ENCODE measurements at places on chromosomes 4 and X.

DNA sequence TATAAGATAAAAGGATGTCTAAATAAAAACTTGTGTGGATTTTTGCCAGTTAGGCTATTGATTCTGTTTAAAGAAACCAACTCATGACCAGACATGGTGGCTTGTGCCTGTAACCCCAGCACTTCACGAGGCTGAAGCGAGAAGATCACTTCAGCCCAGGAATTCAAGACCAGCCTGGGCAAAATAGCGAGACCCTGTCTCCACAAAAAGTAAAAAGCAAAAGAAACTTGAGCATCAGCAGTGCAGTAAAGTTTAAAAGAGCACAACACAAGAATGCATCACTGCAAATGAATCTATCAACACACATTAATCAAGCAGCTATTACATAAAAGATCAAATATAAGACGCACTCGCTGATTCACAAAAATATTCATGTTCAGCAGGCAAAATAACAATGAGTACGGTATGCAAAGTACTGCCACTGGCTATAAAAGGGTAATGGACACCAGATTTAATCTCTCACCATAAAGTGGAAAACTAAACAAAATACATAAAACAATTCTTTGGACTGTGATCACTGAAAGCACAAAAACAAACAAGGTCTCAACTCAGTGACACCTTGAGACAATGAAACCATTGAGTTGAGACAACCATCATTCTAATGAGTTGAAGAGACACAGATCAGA is 41.3 kb downstream of the LRBA start:
- no peak for DNase-seq

DNA sequence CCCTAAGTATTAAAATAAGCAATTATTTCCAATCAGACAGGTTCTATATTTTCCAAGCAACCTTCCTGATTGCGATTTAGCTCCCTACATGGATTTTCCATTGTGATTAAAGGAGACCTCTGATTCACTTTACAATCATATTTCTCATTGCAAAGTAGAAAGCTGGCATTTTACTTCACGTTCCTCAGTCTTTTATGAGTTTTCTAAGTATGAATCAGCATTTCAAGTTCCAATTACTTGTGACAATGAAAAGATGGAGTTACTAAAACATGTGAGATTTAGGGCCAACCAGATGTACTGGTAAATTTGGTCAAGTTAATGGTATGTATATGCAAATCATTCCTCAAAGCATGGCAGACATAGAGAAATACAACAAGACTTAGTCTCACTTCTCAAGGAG is 206.2 kb downstream of the KCNIP4 start:
- no peak for DNase-seq

DNA sequence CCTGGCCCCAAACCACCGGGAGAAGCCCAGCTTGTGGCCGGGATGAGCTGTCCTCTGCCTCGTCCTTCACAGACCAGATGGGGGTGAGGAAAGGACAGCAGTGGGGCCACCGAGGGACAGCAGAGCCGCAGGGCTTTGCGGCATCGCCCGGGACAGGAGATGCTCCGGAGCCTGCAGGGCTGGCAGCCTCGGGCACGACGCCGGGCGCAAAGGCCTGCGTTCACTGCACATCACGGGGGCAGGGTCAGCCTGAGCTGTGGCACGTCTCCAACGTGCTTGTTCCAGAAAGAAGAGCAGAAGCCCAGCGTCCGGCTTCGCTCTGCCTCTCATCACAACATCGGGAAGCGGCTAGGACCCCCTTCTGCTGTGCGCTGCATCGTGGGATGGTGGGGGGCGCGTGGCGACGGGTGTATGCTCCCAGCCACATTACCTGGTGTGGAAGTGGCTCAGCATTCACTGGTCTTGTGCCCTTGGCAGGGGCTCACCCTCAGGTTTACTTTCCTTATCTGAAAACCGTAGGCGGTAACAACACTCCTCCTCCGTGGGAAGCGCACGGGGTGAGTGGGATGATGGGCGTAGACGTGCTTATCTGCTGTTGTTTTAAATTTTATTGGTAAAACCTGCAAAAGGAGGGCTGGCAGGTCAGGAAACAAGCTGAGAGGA is 7.4 kb downstream of the TADA2B start:
- no peak for DNase-seq

GRCh38 chr4:26858035-26858918 is 2.4 kb upstream of the STIM2 start:
- DNase-seq = no peak

DNA sequence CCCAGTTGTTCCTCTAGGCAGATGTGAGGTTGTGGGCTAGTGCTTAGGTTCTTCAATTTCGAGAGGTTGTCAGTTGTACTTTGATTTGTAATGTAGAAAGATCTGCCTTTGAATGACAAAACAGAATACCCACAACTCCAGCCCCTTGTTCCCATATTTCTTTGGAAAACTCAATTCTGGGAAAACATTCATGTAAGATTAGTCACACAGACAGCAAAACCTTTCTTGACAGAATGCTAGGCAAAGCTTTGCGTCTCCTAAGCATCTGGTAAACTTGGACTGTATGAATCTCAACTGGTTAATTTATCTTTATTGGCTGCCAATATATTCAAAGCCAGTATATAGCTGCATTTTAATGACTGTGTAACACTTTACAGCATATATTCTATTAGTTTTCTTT is 34.9 kb downstream of the NOCT start:
- DNase-seq = no peak

DNA sequence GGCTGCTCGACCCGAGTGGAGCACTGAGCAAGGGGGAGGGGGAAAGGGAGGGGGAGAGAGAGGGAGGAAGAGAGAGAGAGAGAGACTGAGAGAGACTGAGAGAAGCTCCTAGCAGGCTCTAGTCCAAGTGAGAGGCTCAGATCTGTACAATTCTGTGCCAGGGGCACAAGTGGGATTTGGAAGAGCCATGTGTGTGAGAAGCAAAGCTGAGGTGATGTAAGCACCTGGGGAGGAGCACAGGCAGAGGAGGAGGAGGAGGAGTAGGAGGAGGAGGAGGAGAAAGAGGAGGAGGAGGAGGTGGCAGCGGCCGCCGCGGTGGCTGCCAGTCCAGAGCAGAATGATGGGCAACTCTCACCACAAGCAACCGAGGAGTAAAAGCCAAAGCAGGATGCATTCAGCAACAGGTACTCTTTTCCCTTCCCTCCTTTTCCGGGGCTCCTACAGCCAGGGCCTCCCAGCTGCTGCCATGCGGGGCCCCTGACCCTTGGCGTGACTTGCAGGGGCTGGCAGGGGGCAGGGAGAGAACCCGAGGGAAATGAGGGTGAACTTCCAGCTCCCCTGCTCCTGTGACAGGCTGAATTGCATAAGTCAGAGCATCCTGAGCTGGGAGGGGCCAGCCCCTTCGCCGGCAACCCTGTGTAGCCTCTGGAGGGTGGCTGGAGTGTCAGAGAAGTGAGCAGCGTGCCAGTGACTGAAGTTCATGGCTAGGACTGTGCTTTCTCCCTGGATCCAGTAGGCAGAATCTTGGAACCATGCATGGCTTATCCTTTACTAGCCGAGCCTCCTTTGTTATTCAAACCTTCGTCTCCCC is 62.2 kb downstream of the RTL5 start:
- no peak for DNase-seq

DNA sequence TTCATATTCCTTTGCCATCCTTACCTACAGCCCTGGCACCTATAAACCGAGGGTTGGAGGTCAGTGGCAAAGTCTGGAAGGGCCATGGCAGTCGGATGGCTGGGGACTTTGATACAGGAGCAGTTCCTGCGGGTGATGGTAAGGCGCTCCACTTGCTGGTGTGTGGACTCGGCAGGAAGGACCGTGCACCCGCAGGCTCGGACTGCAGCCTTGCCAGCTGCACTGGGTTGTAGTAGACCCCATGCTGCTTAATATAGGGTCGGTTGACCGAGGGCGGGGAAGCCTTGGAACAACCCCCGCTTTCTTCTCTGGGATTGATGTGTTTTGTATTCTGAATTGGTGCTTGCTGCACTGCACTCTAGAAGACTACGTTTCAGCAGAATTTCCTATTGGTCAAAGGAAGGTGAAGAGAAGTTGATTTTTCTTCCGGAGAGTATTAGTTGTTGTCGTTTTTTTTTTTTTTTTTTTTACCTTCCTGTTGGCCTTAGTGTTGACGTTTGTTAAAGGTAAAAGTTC is 638 bp downstream of the BLTP1 start:
- DNase-seq = no peak

DNA sequence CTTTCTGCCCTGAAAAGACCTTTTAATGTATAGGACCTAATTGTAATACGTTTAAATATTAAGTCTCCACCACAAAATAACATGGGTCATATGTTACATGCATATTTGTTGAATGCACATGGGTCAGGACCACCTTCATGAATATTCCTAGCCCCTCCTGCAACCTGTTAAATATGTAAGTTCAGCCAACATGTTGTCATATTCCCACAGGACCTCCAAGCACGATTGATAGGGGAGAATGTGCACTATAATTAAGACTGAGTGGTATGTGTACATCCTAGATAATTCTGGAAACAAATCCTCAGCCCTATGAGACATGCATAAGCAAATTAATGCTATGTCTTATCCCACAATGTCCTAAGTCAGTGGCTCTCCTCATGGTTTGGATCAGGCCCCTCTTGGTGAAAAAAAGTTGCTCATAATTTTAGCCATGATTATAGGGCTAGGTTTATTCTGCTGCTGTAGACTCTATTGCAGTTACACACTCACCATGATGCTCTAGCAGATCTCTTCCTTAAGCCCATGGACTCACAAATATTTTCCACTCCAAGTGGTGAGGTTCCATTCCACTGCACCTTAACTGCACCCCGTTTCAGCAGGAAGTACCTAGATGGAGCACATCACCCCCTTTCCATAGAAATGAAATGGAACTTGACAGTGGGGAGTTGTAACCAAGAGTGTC is 10.2 kb downstream of the TIGD2 start:
- DNase-seq = no peak

DNA sequence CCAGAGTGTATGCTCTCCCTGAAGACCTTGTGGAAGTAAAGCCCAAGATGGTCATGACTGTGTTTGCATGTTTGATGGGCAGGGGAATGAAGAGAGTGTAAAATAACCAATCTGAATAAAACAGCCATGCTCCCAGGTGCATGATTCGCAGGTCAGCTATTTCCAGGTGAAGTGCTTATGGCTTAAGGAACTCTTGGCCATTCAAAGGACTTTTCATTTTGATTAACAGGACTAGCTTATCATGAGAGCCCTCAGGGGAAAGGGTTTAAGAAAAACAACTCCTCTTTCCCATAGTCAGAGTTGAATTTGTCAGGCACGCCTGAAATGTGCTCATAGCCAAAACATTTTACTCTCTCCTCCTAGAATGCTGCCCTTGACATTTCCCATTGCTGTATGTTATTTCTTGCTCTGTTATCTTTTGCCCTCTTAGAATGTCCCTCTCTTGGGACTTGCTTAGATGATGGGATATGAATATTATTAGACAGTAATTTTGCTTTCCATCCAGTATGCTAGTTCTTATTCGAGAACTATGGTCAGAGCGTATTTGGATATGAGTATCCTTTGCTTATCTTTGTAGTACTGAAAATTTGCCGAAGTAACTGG is 88.6 kb downstream of the PLS3 start:
- DNase-seq = no peak

GRCh38 chr4:181939199-181939945 is 303.8 kb upstream of the TENM3 start:
- no peak for DNase-seq

- DNase-seq = no peak
Observed at GRCh38 chr4:186190581-186191199, 677 bp upstream of the CYP4V2 start.
